ENCODE measurements at places on chromosomes 13 and 19.

GRCh38 chr19:38538386-38538785 lies 79.4 kb downstream of the MAP4K1 start:
- DNase-seq, result no peak

- no peak for DNase-seq
Observed at GRCh38 chr13:40940841-40941240, 78.3 kb downstream of the ELF1 start.

- no peak for DNase-seq
Observed at GRCh38 chr13:111278258-111278657, 42.2 kb upstream of the TEX29 start.

DNA sequence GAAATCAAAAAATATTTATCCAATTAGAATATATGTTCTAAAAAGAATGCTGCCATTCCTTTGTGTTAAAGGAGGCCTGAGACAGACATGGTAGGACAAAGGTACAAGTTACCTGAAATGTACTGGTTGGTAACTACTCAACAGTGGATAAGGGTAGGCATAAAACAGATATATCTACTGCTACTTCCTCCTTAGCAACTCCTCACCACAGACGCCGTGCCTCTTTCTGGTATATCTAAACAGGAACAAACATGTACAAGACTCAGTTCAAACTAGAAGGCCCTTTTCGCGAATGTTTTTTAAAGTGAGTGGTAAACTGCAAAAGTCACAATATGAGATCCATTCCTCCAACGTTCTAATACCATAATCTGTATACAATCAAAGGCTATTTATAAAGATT lies 86.9 kb downstream of the TBC1D4 start:
- no peak for DNase-seq

DNA sequence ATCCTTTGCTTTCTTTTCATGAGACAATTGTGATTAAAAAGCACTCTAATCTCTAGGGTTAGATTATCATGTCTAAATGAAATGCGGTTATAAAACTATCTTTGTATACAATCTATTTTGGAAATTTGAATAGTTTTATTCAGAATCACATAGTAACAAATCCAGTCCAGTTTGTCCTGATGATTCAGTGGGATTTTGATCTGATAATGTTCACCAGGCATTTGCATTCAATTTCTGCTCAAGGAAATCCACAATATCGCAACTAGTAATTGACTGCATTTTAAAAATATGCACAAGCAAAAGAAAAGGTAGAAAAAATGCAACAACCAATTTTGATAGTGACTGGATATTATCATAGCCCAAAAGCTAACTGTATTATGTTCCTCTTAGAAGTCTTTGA lies 63.8 kb downstream of the ITGBL1 start:
- no peak for DNase-seq

DNA sequence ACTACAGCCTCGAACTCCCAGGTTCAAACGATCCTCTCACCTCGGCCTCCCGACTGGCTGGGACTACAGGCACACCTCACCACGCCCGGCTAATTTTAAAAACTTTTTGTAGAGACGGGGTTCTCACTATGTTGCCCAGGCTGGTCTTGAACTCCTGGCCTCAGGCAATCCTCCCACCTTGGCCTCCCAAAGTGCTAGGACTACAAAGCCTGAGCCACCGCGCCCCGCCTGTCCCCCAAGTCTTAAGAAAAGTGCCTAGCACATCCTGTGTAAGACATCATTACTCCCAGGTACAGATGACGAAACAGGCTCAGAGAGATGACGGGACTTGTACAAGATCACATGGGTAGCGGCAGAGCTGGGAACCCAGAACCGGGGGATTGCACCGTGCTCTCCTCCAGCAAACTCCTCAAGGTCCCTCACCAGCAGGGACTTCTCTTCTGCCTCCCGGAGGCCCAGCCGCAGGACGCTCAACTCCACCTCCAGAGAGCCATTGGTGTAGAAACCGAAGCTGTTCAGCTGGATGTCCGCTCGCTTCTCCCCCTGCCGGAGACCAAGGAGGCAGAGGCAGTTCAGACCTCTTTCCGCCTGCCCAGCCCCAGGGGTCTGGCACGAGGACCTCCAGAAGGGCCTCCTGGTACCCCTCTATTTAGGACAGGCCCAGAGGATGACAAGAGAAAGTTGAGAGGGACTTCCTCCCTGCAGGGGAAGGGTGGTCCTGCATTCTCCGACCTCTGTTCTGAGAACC lies 1.0 kb downstream of the GPR108 start:
- DNase-seq, result peak; percentile 86

DNA sequence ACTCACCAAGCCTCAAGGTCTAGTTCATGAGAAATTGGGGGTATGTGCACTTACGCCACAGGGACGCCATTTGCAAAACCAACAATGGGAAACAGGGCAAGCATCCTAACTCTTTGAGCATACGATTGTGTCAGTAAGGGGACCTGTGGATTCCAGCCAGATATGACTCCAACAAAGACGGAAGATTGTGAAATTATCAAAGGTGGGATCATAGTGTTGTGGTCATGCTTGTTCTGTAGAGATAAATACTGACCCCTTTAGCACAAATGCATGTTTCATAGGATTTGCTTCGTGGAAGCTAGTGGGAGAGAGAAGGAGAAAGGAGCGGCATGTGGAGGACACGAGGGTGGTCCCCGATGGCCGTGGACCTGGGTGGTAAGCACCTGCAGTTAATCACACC lies 37.8 kb downstream of the GATAD2A start:
- no peak for DNase-seq

DNA sequence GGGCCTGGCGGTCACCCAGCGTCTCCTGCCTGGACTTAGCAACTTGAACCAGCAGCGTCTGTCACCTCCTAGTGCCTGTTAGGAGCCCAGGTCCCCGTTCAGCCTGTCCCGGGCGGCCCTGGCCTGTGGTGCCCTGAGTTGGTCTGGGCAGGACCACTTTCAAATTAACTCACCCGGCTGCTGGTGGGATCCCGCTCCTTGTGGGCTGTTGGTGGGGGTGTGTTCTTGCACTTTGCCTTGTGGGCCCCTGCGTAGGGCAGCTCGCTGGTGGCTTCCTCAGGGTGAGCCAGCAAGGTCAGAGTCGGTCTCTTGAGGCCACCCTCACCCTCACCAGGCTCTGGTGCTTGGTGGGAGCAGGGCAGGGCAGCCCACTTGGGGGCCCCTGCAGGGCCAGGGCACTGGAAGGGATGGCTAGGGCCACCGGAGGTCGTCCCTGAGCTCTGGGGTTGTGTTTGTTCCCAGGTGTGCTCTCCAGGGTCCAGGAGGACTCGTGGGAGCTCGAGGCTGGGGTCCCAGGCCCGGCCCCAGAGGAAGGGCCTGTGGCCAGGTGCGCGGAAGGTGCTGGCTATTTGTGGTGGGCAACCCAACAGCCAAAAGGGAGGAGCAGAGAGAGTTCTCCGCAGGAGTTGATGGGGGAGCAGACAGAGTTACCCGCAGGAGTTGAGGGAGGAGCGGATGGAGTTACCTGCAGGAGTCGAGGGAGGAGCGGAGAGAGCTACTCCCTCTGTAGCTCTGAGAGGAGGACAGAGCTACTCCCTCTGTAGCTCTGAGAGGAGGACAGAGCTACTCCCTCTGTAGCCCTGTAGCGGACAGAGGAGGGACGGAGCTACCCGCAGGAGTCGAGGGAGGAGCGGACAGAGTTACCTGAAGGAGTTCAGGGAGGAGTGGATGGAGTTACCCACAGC lies 16.9 kb downstream of the TFDP1 start:
- no peak for DNase-seq

DNA sequence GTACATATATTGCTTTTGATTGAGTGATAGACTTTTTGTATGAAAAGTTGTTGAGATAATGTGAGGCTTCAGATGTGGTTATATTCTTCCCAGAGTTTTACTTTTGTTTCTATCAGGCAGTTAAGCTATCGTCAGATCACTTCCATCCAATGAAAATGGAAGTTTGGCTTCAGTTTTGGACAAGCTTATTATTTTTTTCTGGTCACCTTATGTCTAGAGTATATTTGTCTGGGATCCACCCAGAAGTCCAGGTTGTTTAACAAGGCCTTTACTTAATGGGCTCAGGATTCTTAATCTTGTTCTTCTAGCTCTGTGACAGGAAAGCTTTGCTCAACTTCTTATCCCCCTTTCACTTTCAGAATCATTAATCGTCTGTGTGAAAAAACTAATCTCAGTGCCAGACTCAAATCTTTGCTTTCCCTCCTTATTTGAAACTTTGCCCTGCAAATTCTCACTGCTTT lies 150.9 kb downstream of the PDS5B start:
- peak; percentile 6 for DNase-seq

DNA sequence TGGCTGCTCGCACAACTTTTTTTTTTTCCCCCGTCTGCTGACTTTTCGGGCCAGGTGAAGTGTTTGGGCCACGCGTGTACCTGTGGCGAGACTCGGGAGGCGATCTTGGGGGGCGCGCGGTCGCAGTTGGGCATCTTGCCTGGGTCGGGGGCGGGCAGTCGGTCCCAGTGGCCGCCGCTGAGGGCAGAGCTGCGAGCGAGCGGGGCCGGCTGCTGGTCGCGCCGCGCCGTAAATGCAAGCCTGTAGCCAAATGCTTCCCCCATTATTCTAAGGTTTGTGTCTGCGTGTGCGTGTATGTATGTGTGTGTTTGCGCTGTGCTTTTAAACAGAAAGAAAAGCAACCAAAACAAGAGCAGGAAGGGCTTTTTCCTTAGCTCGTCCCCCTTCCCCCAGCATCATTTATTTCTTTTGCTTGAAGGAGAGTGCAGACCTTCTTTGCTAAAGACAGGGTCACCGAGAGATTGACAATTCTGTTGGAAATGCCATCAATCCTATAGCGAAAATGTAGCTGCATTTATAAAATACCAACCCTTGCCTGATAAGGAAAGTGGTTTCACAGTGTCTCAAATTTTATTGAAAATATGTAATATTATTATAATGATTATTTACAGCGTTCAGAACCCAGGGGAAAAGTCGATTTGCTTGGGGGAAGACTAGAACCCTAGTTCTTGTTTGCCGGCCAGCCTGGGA lies 143.2 kb upstream of the ZNF536 start:
- no peak for DNase-seq

DNA sequence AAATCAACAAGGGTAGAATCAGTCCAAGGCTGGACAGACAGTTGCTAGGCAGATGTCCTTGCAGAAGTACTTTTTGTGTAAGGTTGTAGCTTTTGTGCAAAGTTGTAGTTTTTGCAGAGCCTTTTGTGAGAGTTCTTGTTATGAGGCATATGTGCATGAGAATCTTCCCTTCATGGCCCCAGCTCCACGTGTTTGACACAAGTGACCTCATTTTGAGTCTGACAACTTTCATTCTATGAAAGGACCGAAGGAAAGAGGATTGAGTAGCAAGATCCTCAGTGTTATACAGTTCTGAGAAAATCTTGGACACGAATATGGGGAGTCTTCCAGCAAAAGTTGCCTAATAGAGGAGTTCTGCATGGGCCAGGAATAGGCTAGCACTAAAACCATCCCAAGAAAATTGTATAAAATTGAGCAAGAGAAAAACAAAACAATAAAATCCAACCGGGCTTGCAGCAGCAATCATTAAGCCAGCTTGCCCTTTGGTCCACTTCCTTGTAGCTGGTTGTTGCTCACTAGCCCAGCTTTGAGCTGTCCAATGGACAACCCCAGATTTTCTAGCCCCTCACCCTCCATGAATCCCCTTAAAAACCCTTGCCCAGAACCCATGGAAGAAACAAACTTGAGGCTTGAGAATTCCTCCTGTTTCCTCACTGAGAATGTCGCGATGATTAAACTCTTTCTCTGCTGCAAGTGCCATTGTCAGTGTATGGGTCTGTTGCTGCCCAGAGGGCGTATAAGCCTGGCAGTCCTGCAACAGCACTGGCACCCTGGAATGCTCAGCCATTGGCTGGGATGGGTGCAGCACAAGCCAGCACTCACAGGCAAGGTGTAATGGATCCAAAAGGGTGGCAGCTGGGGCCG lies 6.5 kb downstream of the EPSTI1 start:
- peak; percentile 38 for DNase-seq

GRCh38 chr13:49165798-49166752 lies 54.1 kb upstream of the MLNR start:
- no peak for DNase-seq

DNA sequence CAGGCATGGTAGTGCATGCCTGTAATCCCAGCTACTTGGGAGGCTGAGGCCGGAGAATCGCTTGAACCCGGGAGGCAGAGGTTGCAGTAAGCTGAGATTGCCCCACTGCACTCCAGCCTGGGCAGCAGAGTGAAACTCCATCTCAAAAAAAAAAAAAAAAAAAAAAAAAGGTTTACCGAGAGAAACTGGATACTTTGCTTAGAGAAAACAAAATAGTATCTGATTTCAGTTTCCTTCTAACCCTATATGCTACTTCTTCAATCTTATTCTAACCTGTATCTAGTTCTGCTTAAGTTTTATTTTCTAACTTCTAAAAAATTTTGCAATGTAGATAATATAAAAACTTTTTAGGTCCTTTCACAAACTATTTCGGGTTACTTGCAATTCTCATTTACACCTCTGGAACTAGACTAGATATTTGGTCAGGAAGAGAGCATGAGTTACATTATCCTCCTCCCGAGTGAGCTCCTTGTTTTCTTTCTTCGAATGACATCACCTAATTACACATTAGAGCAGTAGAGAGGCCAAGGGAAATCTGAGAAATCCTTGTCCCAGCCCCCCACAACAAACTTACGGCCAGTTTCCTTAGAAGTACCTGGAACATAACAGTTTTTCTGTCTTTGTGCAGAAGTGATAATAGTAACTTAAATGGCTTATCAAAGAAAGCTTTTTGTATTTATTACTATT lies 128.9 kb downstream of the B3GLCT start:
- DNase-seq, result no peak

- DNase-seq, result peak; percentile 62
Observed at GRCh38 chr19:9362905-9363304, at the start of gene ZNF177. TSS of gene ZNF177 (plus strand) at chr19:9363013. CDS start at chr19:9378312, 15,299 bp downstream.

DNA sequence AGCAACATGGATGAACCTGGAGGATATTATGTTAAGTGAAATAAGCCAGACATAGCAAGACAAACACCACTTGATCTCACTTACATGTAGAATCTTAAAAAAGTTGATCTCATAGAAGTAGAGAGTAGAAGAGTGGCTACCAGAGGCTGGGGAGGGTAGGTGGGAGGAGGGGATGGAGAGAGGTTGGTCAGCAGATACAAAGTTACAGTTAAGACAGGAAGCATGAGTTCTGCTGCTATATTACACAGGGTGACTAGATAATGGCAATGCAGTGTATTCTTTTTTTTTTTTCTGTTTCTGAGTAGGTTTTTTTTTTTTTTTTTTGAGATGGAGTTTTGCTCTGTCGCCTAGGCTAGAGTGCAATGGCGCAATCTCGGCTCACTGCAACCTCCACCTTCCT lies 15.2 kb upstream of the THSD1 start:
- no peak for DNase-seq

GRCh38 chr19:21694171-21694906 lies 73.0 kb downstream of the ZNF100 start:
- DNase-seq, result no peak
